ENCODE measurements at places on chromosomes 5 and 9.

DNA sequence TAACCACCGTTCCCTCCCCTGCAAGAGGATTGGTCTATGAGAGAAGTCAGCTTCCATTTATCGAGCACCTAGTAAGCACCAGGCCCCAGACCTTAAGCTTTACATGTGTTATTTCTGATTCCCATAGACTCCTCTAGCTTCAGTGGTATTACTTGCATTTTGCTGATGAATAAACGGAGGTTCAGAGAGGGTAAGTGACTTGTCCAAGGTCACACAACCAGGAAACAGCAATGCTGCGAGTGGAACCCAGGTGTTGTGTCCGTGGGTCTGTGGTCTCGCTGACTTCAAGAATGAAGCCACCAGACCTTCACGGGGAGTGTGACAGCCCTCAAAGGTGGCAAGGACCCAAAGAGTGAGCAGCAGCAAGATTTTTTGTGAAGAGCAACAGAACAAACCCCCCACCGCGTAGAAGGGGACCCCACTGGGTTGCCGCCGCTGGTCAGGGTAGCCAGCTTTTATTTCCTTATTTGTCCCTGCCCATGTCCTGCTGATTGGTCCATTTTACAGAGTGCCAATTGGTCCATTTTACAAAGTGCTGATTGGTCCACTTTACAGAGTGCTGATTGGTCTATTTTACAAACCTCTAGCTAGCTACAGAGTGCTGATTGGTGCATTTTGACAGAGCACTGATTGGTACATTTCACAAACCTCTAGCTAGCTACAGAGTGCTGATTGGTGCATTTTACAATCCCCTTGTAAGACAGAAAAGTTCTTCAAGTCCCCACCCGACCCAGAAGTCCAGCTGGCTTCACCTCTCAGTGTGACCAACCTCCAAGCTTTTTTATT lies 29.1 kb upstream of the KCNIP1 start:
- no peak for DNase-seq

GRCh38 chr5:100493996-100494395 lies 41.2 kb upstream of the FAM174A start:
- DNase-seq = no peak

DNA sequence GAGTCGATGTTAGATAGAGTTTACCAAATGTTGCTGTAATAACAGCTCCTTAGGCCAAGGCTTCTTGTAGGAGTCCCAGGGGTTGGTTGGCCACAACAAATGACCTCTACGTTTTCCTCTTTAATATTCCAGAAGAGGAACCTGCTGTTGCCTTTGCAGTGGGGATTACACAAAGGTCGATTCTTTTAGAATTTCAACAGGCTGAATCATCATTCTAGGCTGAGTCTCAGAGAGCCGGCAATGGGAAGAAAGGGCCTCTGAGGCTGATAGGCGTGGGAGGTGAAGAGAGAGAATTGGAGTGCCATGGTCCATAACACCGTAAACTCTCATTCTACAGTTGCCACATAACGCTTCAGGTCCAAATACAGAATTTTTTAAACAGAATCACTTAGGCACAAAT lies 405.9 kb upstream of the DAP start:
- DNase-seq = no peak

- no peak for DNase-seq
These were observed 7.2 kb downstream of the TAS2R1 start for GRCh38 chr5:9622971-9623421.

GRCh38 chr5:41736641-41737040 lies 133.6 kb downstream of the OXCT1 start:
- no peak for DNase-seq

GRCh38 chr5:9437741-9438240 lies 108.1 kb downstream of the SEMA5A start:
- DNase-seq = no peak

- no peak for DNase-seq
These were observed 174.8 kb downstream of the MCTP1 start for GRCh38 chr5:95110118-95110517.

DNA sequence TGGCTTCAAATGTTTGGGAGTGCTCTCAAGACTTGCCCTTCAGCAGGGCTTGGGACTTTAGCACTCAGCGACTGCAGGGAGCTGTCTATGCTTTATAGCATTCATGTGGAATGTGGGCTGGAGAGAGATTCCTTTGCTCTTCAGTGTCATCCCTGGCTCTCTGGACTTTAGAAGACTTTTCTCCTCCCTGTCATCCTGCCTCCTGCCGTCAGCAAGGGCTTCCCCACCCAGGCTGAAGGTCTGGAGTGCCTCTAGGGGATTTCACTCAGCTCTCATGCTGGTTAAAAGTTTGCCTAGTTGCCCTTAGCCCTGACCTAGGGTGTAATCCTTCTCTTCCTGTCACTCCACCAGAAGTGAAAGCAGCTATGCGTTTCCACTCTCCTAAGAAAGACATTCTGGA lies 210.9 kb downstream of the FRMD3 start:
- no peak for DNase-seq

- no peak for DNase-seq
These were observed 9.9 kb downstream of the AK1 start for GRCh38 chr9:127867356-127868277.

DNA sequence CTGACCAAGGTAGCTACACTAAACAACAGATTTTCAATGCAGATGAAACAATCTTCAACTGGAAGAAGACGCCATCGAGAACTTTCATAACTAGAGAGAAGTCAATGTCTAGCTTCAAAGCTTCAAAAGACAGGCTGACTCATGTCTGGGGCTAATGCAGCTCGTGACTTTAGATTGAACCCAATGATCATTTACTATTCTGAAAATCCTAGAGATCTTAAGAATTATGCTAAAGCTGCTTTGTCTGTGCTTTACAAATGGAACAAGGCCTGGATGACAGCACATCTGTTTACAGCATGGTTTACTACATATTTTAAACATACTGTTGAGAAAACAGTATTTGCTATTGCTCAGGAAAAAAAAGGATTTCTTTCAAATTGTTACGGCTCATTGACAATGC lies 54.9 kb downstream of the RICTOR start:
- no peak for DNase-seq

GRCh38 chr9:69885931-69886330 lies 65.3 kb downstream of the CFAP95 start:
- no peak for DNase-seq

- DNase-seq = no peak
These were observed 51.9 kb downstream of the OSTF1 start for GRCh38 chr9:75140261-75140660.

GRCh38 chr9:134307674-134308638 lies 18.3 kb upstream of the RXRA start:
- no peak for DNase-seq

DNA sequence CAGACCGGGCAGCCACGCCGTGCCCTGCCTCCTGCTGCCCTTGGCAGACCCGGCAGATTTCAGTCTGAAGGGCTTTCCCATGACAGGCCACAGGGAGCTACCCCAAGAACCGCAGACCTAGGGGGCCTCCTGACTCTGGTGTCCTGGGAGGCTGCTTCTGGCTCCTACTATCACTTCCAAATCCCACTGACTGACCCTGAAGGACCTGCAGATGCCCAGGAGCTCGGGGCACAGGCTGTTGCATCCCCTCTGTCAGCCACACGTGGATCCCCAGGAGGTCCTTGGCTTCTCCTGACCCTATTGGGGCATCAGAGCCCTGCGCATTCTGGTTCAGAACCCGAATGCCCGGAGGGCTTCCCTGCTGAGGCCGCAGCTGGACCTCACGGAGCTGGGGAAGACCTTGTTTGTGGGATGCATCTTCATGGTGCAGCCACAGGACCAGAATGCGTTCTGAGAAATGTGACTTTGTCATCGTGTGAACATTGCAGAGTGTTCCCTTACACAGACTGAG lies 81.3 kb upstream of the IRX4 start:
- DNase-seq = no peak

- DNase-seq = no peak
These were observed 11.9 kb upstream of the LHX2 start for GRCh38 chr9:123999661-124000060.

GRCh38 chr5:90545511-90545910 lies 13.1 kb upstream of the ADGRV1 start:
- no peak for DNase-seq

GRCh38 chr5:105816961-105817360 lies 1853.8 kb downstream of the EFNA5 start:
- DNase-seq = no peak

GRCh38 chr5:88813244-88813643 lies 69.7 kb downstream of the MEF2C start:
- no peak for DNase-seq
